ENCODE measurements at places on chromosomes 13 and 19. TPM values are rescaled to one million over a fixed set of nuclear protein-coding genes. Genes with fewer than 3 reads are reported as not detected.

The RAB3A gene
- total RNA-seq: 3.1 TPM

The CACNG8 gene
- 0.43 TPM for total RNA-seq

The ASF1B gene
- 0.65 TPM for total RNA-seq

The ARRDC5 gene
- not detected for total RNA-seq

The RFPL4A gene
- total RNA-seq: not detected

The ZNF628 gene
- 1.3 TPM for total RNA-seq

The KASH5 gene
- total RNA-seq: not detected

The ZNF493 gene
- 22.0 TPM for total RNA-seq

The CEACAM21 gene
- not detected for total RNA-seq

The PRR22 gene
- total RNA-seq: 0.28 TPM

The HS6ST3 gene
- total RNA-seq: not detected

The AP1M1 gene
- 57.2 TPM for total RNA-seq

The ALOX5AP gene
- total RNA-seq: 0.74 TPM

The TBXA2R gene
- 0.92 TPM for total RNA-seq

The ZNF814 gene
- total RNA-seq: 3.4 TPM

The ALG5 gene
- 48.2 TPM for total RNA-seq

The IGFL1 gene
- not detected for total RNA-seq

The UBE2M gene
- 87.9 TPM for total RNA-seq

The PLVAP gene
- not detected for total RNA-seq

The MYADM gene
- total RNA-seq: 5.0 TPM

The ICAM5 gene
- 1.3 TPM for total RNA-seq

The LATS2 gene
- total RNA-seq: 13.8 TPM
